AML-193 (cell line): ENCODE measurements at places on chromosomes 5 and 9.

DNA sequence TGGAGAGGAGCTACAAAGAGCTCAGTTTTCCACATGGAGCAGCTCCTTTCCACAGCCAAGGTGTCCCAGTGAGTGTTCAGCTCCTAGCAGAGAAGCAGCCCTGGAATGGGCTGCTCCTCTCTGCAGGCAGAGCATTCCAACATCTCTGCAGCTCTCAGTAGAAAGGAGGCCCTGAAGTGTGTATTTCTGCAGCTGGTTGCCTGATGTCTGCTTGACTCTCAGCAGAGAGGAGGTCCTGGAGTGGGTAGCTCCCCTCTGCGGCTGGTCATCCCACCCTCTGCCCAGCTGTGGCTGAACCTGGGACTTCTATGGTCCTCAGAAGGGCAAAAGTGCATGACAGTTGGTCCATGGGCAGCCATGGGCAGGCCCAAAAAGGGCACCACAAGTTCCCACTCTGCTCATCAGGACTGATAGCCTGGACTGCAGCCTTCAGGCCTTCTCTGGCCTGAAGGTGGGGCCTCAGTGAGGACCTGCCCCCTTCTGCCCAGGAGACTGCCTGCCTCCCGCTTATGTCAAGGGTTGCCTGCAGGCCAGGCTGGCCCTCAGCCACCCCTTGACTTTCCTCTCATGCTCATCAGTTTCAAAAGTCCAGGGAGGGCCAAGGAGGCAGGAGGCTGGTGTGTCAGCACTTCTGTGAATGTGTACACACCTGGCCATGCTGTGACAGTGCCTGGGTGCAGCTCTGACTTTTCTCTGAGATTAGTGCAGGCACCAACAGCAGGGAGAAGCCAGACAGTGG, 605.9 kb upstream of the FAM174A start:
- no peak for DNase-seq

GRCh38 chr9:125604196-125604595, 102.8 kb downstream of the MAPKAP1 start:
- no peak for DNase-seq

DNA sequence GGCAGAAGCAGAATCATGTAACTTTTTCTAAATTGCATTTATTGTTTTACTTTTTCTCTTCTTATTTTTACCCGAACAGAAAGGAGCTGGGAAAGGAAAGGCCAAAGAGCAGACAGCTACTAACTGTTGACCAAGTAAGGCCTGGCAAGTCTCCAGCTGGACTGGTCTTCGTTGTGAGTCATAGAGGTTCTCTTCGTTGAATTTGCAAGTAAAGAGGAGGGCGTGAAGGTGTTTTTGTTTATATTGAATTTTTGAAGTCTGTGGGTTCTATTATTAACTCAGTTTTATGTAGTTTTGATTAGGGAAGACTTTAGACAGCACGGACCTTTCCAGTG, 416.5 kb upstream of the CCNH start:
- DNase-seq = no peak

- peak; percentile 61 for DNase-seq
Observed at GRCh38 chr5:50853151-50853550, 186.7 kb downstream of the PARP8 start.

- DNase-seq = peak; percentile 43
Observed at GRCh38 chr5:137752905-137753690, 1.1 kb downstream of the HNRNPA0 start.

DNA sequence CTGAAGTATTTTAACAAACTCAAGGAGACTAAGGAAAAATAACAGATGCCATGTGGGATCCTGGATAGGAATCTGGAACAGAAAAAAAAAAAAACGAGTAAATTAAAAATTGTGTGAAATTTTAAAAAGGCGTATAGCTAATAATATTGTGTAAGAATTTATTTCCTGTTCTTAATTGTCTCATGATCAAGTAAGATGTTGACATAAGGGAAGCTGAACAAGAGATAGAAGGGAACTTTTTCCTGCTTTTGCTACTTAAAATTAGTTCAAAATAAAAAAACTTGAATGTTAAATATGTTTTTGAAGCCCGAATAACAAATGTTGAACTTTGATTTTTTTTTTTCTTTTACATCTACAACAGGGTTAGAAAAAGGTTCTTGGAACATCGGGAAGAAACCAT, 10.5 kb downstream of the SNAPC3 start:
- DNase-seq = peak; percentile 33

- no peak for DNase-seq
Observed at GRCh38 chr5:95909738-95910137, 51.9 kb downstream of the ELL2 start.

DNA sequence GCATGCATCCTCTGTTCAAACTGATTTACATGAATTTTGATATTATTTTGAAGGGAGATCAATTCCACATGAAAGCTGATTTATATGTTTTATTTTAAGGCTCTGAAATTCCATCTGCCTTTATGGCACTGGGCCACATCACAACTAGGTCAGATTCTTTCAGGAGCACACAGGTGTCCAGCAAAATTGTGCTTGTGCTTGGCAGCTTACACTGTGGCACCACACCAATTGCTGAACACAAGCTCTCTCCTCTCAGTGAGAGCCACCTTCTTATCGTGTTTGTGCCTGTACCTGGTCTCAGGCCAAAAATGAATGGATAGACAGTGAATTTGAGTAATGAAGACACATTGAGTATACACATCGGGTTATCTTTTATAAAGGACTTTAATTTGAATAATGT, 200.4 kb downstream of the CDH10 start:
- DNase-seq = no peak

GRCh38 chr9:801399-802071, 40.0 kb upstream of the DMRT1 start:
- no peak for DNase-seq

GRCh38 chr5:83156001-83156400, 78.7 kb downstream of the XRCC4 start:
- no peak for DNase-seq

DNA sequence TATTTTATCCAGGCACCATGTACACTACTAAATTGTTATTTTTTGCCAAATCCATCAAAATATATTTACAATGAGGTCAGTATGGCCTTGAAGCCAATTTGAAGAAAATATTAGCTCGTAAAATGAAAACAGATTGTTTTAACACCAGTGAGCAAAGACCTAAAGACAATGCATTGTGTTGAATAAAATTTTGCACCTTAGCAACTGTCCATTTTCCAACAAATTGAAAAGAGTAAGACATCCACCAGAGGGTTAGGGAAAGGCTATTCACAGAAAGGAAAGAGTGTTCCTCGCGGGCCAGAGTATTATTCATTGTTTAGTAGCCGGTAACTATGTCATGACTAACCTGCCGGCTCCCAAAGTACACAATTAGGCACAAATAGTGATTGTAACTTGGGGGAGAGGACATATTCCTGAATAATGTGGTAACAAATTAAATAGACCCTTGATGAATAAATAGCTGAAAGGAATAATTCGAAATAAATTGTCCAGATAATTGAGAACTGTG, 213.3 kb downstream of the DNAH5 start:
- DNase-seq = no peak

- DNase-seq = no peak
Observed at GRCh38 chr9:124761710-124762109, 9.4 kb downstream of the NR6A1 start.

DNA sequence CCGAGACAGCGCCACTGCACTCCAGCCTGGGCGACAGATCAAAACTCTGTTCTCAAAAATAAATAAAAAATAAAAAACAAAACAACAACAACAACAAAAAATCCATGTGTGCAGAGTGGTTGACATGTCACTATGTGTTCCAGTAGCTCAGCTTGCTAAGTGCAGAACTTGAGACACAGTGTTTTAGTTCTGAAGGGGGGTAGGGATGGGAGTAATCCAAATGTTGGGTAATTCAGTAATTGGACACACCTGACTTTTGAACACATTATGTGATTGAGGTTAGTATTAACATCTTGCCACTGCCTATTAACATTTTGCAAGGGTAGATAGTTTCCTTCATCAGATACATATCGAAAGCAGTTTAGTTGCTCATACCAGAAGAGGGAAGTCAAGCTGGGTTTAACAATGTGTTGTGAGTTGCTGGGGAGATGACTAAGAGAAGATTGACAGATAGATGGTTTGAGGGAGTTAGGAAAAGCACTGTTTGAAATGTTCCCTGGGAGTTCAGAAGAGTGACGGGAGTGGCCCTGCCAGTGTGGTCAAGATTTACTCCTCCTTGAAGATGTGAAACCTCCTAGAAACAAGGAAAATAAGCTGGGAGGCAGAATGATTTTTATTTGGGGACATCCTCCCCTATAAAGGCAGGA, 928 bp downstream of the HACD4 start:
- peak; percentile 83 for DNase-seq

DNA sequence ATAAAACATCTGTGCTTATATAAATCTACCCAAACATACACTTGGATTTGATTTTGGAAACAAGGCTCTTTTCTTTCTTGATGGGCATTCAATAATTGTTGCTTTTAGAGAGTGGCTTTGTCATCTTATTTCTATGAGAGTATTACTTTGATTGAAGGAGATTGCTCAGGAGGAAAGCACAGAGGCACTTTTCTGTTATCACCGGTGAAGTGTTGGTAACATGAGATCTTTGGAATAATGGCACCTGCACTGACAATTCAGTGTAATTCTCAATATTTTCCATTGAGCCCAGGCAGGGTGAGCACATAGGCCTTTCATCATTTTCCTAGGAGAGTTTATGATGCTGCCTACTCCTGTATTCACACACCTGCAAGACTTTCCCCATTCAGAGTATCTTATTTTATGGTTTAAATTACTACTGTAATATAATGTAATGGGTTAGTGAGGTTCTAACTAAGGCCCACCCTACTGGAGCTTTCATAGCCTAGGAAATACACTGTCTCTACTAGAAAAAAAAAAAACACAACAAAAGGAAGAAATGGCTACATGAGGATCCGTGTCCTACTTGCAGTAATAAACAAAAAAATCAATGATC, 244.3 kb downstream of the DENND1A start:
- no peak for DNase-seq

DNA sequence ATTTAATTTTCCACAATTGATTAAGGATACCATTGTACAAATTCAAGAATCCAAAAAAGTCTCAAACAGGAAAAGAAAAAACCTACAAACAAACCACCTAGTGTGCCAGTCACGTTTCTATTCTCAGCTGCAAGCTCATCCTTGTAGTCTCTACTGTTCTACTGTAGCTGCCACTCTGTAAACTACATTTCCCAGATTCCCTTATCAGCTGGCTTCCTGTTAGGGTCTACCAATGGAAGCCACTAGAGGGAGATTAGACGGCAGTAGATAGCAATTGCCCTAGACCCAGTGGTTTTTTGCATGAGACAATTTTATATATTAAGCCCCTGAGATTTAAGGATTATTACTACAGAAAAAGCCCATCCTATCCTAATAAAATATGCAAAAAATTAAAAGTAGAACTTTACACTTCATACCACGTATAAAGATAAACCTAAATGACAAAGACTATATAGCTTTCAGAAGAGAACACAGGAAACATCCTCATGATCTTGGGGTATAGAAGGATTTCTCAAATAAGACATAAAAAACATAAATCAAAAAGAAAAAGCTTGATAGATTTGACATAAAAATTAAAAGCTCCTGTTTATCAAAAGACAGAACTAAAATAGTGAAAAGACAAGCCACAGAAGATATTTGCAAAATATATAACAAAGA, 37.4 kb downstream of the P4HA2 start:
- DNase-seq = peak; percentile 70

GRCh38 chr5:173736923-173737412, 120.5 kb upstream of the BOD1 start:
- no peak for DNase-seq

- no peak for DNase-seq
Observed at GRCh38 chr9:120855827-120856670, 13.3 kb upstream of the PSMD5 start.

DNA sequence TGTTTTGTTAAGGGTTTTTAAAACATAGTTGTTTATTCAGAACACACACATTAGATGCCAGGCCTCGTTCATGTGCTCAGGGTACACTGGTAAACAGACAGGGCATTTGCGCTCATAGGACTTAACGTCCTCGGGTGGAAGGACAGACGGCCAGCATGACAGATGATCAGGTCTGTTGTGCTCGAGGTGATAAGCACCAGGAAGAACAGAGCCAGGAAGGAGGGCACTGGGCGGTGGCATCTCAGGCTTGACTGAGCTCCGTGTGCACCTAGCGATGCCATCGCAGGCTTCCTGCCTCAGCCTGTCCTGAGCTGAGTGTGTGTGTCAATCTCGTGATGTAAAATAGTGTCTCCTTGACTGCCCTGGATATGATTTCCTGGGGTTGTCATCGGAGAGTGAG, 96.5 kb downstream of the EHMT1 start:
- no peak for DNase-seq

GRCh38 chr9:88028338-88028737, 54.0 kb upstream of the CDK20 start:
- DNase-seq = no peak

DNA sequence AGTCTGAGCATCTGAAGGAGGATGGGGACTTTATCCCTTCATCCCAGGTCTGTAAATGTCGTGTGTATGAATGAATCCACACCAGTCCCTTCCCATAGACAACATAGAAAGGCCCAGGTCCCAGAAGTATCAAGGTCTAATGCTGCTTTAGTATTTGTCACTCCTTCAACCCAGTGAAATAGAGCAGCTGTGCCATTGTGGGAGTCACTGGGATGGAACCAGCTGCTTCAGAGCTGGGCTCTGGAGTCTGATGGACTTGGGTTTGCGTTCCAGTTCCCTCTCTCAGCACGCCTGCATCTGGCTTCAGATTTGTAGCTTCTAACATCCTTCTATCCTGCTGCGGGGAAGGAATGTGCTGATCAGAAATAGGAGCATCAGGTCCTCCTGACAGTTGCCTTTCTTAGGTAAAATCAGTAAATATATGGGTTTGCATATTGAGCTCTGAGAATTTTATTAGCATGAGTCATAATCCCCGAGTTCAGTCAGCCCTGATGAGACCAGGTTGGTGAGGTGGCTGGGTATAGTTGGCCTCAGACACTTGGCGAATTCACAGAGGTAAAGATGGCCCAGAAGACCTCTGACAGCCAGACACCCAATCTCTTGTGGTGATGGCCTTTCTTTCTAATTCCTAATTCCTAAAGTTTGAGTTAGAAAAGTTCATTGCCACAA, 10.1 kb downstream of the ACO1 start:
- DNase-seq = no peak

DNA sequence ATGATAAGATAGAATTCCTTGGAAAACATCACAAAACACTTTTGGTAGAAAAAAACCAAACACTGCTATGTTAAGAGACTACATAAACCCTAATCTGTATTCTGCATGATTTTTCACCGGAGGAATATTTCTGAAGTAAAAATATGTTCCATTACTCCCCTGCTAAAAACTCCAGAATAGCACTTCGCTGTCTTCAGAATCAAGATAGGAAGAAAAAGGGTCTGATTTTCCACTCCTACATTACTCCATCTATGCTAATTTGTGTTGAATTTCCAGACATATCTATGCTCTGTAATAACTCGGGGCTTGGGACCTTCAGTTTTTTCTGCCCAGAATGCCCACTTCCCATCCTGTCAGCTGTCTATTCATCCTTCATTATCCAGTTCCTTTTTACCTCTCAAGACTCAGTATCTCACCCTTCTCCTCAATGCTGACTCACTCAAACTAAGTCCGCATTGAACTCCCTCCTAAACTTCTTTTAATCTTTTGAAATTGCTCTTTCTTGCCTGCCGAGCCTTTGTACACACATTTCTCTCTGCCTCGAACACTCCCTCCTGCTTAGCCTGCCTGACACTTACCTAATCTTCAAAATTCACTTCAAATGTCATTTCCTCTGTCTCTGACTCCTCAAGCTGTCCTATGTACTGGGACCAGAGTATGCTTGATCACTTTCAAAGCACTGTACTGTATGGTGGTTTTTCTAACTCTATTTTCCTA, 171.0 kb downstream of the ARRDC3 start:
- no peak for DNase-seq
